ELR (cell line): ENCODE measurements at places on chromosomes 6 and 20.

DNA sequence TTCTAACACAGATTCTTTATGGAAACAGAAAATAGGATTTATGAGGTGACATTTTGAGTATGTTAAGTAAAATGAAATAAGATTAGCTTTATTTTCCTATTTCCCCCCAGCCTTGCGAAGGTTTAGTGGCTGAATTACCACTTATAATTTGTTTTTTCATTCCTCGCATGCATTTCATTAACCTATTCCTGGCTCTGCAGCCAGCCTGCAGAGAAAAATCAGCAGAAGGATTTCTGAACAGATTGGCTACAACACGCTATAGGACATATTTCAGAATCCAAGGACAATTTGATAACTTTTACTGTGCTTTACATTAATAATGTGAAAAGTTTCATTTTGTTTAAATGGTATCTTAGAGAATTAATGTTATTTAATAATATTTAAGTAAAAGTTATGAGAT lies 162.4 kb upstream of the MMS22L start:
- DNase-seq = no peak

DNA sequence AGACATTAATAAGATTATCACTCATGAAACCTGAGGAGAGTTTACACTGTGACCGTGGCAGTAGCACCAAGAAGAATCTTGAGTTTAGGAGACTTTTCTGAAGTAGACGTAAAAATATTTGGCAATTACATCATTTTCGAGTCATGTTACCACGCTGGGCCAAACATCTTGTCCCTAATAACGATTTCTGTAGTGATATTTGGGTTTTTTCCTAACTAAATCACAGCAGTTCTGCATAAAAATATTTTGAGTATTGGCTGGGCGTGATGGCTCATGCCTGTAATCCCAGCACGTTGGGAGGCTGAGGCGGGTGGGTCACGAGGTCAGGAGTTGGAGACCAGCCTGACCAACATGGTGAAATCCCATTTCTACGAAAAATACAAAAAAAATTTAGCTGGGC lies 262.4 kb downstream of the PHF3 start:
- DNase-seq = no peak

DNA sequence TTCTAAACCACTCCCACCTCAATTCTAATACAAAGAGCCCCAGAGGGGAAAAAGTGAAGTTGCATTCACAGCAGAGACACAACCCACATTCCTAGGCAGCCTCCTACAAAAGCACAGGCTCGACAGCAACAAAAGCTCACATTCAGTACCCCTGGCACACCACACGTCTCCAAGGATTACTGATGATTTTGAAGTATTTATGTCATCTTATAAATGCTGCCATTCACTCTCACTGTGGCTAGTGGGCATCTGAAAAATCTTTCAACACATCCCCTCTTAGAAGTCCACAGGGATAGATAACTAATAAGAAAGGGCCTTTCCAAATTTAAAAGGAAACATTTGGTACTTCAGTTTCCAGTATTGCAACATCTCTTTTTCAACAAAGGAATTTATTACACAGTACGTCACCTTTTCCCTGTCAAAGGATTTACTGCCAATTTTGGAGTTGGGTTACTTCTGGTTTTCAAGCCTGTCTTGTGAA lies 146.7 kb downstream of the TASP1 start:
- peak; percentile 13 for DNase-seq

- peak; percentile 88 for DNase-seq
These were observed 4.1 kb upstream of the NOL4L start for GRCh38 chr20:32589256-32589655.

GRCh38 chr6:85360794-85361642 lies 88.9 kb upstream of the NT5E start:
- peak; percentile 99 for DNase-seq

DNA sequence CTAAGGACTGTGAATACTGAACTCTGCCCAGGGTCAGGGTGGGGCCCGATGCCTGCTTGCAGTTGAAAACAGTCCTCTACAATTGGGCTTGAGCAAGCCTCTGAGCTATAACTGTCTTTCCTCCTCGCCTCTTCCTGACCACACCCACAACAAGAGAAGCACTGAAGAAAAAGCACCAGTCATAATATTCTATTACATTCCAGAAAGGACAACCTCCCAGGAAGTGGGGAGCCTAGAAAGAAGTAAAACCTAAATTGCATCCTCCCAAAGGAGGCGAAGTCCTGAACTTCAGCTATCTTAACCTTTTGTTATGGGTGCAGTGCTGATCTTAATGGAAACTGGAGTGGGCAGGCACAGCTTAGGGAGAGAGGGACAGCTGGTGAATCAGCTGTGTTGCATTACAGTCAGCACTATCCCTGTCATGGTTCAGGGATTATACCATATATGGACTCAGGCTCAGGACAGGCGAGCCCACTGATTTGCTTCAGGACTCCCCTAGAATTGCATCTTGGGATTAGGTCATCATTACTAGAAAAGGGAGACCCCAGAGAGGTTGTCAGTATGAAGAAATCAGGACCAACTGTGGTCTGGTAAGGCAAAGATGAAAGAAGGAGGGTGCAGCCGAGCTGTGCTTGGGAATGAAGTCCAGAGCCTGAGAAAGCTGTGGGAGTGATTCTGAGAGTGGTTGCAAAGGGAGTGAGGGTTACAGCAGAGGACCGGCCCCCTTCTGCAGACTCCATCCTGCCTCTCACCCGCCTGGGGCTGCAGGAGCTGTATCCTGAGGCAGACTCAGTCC lies 18.3 kb upstream of the TRAM2 start:
- DNase-seq = peak; percentile 86

DNA sequence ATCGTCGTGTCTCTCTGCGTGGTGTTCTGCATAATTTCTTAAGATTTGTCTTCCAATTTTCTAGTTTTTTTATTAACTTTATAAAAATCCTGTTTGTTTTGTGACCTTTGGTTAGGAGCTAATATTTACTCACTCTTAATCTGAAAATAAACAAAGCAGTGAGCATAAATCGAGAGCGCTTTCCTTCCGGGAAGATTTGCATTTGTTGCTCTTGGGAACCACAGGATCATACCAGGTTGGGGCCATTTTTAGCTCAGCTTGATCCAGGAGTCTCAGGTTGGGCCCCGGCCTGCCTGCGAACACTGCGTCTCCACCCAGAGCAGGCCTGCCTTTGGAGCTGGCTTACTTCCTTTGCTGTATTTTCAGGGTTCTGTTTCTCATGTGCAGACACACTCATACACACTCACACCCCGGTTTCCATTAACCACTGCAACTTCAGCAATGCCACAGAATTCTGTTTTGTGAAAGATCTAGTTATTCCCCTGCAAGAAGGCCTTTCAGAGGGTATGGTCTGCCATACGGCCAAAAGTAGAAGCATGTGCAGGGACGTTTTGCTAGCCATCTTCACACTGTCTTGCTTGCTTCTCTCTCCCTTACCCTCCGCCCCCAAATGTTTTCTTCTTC lies 17.3 kb downstream of the BPHL start:
- no peak for DNase-seq

- DNase-seq = no peak
These were observed 32.6 kb downstream of the PSMG4 start for GRCh38 chr6:3291346-3291745.

DNA sequence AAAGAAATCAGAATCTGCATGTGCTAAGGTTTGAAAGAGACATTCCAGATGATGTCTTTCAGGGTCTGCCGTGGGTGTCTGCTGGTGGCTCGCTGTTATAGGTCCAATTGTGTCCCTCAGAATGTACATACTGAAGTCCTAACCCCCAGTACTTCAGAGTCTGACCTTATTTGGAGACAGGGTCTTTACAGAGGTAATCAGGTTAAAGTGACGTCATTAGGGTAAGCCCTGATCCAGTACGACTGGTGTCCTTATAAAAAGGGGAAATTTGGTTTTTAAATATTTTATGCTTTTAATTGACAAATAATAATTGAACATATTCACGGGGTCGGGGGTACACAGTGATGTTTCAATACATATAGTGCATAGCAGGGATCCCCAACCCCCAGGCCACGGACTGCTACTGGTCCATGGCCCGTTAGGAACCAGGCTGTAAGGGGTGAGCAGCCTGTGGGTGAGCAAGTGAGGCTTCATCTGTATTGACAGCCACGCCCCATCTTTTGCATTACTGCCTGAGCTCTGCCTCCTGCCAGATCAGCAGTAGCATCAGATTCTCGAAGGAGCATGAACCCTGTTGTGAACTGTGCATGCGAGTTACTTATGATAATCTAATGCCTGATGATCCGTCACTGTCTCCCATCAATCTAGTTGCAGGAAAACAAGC lies 33.2 kb upstream of the SLC22A23 start:
- no peak for DNase-seq

DNA sequence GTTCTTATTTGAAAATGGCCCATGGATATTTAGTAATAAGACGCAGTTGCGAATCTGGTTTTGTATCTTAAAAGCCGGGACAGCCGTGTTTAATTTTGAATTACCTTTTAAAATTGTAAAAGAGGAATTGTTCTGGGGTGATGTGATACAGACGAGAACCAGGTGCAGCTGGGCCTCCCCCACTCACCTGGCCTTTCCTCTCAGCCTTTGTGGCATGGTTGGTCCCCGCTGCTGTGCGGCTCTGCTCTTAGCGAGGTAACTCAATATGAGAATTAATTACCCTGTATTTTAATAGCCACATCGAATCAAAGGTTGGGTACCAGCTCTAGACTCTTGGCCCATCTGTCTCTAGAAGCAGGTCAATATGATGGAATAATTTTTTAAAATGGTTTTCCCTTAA lies 56.5 kb upstream of the DACT2 start:
- no peak for DNase-seq
